ENCODE measurements at places on chromosomes 16 and 17.

- DNase-seq: no peak
These were observed 139.8 kb upstream of the SDK2 start for GRCh38 chr17:73783945-73784603.

- no peak for DNase-seq
These were observed 8.9 kb upstream of the SERPINF2 start for GRCh38 chr17:1733759-1734158.

DNA sequence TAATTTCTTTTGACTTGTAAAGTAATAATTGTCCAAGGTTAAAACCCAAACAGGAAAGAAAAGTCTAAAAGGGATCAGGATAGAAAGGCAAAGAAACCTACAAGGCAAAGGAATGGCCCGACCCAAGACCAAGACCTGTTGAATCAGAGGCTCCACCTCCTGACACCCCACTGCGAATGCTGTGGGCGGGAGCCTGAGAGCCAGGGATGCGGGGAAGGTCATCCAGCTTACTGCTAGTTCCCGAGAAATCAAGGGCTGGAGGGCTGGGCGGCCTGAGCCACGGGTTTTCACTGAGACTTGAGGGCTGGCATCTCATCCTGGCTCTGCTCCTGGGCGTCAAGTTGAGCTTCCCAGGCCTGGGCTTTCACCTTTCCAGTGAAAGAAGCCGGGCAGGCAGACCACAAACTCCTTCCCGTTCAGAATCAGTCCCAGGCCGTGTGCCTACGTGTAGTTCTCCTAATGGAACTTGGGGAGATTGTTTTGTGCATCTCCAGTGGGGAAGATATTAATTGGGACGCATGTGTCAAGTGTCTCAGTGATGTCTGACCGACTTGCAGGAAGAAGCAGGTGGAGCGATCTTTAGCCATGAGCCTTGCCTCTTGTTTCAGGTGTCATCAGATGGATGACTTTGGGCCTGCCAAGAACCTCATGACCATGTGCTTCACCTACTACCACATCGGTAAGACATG lies 36.9 kb downstream of the CIBAR2 start:
- no peak for DNase-seq

DNA sequence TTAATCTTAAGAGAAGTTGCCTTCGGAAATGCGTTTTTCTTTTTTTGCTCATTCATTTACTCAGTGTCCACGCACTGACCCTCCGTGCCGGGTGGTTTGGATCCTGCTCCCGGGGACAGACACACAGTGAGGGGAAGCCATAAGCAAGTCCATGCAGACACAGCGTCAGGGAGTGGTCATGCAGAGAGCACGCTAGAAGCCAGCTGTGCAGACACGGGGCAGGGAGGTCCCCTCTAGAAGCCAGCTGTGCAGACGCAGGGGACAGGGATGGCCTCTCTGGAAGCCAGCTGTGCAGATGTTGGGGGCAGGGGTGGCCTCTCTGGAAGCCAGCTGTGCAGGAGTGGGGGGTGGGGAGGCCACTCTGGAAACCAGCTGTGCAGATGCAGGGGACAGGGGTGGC lies 4.8 kb downstream of the GAA start:
- no peak for DNase-seq

Measured in GM13976 (cell line).